GM23338 (cell line): ENCODE measurements at places on chromosomes 16 and 17.

GRCh38 chr17:56136301-56136700, 17.0 kb upstream of the ANKFN1 start:
- DNase-seq = no peak

GRCh38 chr17:80683625-80684104, 139.0 kb downstream of the RPTOR start:
- no peak for DNase-seq

GRCh38 chr16:49022351-49022963, 259.2 kb downstream of the CBLN1 start:
- peak; percentile 31 for DNase-seq

DNA sequence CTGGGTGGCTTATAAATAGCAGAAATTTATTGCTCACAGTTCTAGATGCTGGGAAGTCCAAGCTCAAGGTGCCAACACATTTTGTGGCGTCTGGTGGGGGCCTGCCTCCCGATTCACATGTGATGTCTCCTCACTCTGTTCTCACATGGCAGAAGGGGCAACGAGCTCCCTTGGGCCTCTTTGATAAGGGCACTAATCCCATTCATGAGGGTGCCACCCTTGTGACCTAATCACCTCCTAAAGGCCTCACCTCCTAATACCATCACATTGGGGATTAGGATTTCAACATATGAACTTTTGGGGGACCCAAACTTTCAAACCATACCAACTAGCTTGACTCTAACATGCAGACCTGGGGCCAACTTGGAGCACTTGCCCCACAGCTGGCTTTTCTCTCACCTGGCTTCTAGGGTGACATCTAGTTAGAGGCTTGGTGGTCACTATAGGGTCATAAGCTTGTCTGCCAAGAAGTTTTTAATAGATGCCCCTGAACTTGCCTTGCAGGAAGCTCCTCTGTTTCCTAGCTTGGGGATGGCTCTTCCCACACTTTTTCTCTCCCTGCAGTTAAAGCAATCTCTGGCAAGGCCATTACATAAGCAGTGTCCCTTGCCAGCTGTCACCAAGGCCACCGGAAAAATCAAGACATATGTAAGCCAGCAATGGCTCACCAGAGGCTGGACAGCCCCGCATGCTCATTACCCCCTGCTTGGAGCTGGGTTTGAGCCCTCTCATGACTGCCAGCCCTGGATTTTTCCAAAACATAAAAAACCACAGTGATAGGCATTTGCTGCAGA, 8.4 kb upstream of the MED9 start:
- DNase-seq = no peak

DNA sequence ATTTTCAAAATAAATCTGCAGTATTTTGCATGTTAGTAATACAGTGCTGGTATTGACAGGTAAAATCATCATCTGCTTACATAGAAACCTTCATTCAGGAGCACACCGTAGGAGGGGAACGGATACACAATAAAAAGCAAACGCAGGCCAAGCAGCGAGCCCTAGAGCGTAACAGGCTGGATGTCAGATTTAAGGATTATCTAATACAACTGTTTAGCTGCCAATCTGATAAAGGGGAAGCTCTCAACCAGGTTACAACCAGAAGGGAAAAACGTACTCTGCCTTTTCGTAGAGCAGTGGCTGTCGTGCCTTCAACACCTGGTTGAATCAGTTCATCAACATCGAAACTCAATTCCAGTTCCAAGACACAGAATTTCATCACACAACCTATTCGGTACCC, 16.4 kb upstream of the CUEDC1 start:
- no peak for DNase-seq

- peak; percentile 80 for DNase-seq
Observed at GRCh38 chr17:38864636-38865398, 5.0 kb upstream of the LASP1 start.

DNA sequence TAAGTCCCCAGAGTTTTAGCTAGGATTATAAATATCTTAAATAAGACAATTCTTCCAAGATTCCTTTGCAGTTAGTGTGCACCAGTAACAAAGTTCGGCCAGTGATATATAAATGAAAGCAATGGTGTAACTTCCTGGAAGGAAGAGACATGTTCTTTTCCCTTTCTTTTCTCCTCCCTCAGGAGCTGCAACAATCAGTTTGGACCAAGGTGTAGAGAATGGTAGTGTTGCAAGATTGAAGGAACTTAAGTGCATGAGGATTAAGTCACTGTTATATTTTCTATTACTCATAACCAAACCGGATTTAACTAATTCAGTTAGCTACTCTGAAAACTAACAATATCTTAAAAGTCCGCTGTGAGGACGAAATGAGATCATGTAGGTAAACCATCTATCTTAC, 68.9 kb upstream of the KCNJ16 start:
- no peak for DNase-seq

- no peak for DNase-seq
Observed at GRCh38 chr16:25823891-25824290, 132.1 kb downstream of the HS3ST4 start.

DNA sequence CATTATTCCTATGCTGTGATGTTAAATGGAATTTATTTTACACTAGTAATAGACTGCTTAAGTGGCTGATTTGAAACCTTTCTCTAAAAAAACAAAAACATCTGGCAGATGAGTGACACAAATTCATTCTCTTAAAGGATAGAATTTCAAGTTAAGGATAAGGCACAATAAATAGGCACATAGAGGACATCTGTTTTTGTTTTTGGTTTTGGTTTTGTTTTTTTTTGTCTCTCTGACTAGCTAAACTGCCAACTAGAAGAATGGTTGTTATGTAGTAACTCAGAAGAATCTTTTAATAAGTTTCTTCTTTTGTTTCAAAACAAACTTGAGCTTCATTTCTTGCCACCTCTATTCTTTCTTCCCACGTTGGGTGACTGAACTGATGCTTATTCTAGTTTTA, 5.1 kb upstream of the VPS4A start:
- no peak for DNase-seq

DNA sequence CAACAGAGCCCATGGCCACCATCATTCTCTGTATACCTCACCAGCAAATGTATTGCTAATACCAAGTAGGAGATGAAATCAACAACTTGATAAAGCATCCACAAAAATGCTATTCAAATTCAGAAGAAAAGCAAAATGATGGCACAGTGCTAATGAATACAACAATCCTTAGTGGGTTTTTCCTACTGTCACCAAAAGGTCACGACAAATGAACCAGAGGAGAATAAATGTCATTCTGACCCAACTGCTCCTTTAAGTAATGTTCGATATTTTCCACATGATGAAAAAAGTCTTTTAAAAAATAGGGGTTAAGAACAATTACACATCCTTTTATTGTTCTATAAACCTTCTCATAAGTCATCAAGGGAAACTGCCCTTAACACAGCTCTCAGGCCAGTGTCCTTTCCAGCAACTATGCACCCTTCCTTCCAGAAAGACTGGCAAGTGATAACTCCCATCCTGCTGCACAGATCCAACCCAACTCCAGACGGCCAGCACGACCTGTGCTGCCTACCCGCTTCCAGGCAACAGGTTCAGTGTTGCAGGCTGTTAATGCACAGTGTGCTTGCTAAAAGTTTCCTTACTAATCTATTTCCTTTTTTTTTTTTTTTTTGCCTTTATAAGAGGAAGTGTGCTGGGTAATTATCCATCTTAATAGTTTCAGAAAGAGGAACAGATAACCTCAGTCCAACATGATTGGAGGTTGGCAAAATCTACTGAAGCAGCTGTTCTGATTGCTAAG, 15.4 kb downstream of the FBXO31 start:
- no peak for DNase-seq

GRCh38 chr16:50259334-50260205, 6.8 kb upstream of the ADCY7 start:
- no peak for DNase-seq

GRCh38 chr16:48062681-48063080, 93.1 kb downstream of the ABCC12 start:
- DNase-seq = no peak

DNA sequence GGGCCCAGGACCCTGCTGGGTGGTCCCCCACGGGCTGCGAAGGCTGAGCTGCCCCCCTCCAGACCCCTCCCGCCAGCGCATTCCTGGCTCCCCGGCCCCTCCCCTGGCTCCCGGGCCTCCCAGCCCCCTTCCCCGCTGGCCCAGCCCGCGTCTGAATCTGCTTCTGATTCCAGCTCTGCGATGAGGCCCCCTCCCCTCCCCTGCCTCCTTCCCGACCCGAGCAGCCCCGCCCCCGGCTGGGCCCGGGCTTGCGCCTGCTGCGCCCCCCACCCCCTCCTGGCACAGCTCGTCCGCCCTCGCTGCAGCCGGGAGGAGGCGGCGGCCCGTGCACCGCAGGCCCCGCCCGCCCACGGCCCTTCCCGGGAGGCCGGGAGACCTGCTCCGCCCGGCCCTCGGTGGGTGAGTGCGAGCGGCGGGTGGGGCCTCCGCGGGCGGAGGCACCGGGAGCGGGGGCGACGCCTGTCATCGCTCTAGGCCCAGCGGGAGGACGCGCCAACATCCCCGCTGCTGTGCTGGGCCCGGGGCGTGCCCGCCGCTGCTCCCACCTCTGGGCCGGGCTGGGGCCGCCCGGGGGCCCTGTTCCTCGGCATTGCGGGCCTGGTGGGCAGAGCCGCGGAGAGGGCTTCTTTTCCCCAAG, at the start of gene NTN3:
TSS of gene NTN3 (plus strand) at position 282 of the 637 bp plus-strand sequence. CDS start 405 bp downstream, outside the sequence.
- DNase-seq = peak; percentile 71

DNA sequence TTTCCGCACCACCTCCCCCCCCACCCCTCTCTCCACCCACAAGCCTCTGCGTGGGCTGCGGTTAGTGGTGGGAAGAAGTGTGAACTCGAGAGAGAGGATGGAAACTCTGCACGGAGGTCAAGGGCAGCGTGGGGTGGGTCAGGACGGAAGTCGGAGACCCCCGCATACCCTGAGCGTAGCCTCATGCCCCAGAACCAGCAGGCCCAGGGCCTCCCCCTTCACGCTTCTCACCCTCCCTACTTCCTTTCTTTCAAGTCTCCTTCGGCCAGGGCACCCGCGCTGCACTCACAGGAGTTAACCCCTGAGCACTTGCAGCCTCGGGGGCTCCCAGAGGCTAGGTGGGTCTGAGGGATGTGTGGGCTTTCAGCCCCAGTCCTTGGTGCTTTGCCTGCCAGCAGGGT, 9.2 kb downstream of the TBKBP1 start:
- no peak for DNase-seq

DNA sequence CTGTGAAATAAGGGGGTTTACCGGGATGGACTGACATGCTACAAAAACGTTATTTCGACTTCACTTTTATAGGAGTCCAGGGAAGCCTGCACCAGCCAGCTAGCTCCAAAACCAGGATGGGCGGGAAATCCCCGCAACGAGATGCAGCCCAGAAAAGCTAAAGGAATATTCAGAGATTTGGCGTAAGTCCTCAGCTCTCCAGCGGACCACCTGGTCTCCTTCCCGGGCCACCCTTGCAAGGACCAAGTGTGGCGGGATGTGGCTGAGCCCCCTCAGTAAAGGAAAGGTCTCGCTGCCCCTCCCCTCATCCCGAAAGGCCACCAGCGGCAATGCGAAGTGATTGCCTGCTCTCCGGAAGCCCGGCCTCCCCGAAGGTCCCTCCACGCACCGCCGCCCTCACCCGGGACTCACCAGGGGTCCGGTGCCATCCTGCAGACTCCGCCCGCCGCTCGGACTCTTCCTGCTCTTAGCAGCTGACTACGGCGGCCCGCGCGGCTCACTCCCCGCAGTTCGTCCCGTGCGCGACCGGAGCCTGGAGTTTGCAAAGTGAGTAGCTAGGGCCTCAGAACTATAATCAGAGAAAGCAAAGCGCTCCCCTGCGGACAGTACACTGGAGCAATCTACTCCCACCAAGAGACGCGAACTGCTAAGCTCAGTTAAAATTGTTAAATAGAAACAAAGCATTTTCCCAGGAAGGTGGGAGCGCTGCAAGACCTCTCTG, at the start of gene STX8:
TSS of gene STX8 (minus strand) at position 440 of the 721 bp plus-strand sequence. CDS start at position 428, 12 bp downstream.
- peak; percentile 85 for DNase-seq

DNA sequence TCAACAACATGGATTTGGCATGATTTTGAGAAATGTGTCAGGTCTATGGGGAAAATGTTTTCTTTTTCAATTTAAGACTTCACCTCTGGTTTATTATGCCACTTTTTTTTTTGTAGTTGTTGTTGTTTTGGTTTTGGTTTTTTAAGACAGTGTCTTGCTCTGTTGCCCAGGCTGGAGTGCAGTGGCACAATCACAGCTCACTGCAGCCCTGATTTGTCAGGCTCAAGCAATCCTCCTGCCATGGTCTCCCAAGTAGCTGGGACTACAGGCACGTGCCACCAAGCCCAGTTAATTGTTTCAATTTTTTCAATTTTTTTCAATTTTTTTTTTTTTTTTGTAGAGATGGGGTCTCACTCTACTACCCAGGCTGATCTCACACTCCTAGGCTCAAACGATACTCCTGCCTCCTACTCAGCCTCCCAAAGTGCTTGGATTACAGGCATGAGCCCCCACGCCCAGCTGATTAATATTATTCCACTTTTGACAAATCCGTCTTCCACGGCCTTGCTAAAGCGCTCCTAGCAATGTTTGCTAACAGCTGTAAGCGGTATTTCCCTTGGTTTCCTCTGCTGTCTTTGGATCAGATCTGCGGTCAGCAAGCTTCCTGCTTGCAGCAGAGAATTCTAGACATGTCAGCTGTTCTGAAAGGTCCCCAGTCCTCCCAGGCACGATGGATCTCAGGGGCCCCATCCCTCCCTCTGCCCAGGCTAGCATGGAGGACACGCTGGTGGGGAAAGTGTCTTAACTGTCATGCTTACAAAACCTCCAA, 7.0 kb upstream of the MILR1 start:
- no peak for DNase-seq

DNA sequence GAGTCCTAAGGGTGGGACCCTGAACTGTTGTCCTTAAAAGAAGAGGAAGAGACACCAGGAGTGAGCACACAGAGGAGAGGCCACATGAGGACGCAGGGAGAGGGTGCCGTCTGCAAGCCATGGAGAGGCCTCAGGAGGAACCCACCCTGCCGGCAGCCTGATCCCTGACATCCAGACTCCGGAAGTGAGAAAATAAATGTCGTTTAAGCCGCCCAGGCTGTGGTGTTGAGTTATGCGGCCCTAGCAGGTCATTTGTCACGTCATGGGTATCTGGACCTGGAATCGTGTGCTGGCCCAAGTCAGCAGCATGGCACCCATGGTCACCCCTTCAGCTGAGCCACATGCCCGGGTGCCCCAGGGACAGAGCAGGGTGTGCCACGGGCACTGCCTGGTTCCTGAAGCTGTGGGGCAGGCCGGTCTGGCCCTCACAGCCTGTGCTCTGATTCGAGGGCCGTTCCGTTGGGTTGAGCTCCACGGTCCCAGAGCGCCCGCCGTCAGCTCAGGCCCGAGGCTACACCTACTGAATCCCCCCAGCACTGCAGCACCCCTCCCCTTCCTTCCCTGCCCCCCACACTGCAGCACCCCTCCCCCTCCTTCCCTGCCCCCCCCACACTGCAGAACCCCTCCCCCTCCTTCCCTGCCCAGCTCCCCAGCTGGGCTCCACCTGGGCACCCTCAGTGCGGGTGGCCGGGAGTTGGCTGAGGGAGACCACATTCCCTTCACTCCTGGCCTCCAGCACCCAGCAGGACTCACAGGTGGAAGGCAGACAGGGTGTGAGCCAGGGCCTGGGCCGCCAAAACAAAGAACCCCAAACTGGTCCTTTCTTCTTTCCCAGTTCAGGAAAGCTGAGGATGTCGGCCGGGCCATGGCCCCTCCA, 2.7 kb upstream of the CCDC57 start:
- peak; percentile 50 for DNase-seq
